Fibroblast of lung (primary cell): ENCODE measurements at places on chromosomes 11 and 22. TPM values are rescaled to one million over a fixed set of nuclear protein-coding genes. Genes with fewer than 3 reads are reported as not detected.

GRCh38 chr22:20869234-20869633 lies 10.4 kb downstream of the SNAP29 start:
- H3K27me3 ChIP-seq: no peaks in the 10 kb centered on the region
- H3K36me3 ChIP-seq: peaks cover 3% of the 10 kb centered on the region
- peaks cover 11% of the 10 kb centered on the region for H3K4me1 ChIP-seq

DNA sequence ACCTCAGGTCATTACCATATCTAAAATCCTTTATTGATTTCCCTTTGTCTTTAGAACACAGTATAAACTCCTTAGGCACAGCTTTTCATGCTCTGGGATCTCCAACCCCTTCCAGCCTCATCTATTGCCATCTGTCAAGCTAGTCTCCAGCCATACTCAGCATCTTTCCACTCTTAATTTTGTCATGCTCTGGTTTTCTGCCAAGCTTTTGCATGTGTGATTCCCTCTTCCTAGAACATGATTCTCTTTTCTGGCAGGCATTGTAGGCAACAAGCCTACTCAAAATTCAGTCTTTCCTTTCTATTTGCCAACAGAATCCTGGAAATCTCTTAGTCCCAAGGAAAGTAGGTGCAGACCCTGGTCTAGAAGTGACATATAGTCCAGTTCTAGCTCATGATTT lies 35.5 kb upstream of the SLC6A5 start:
- no peaks in the 10 kb centered on the region for H3K4me1 ChIP-seq
- H3K27ac ChIP-seq: no peak overlapping the region
- no peak for DNase-seq
- no peak overlapping the region for H3K4me3 ChIP-seq
- no peaks in the 10 kb centered on the region for H3K27me3 ChIP-seq

DNA sequence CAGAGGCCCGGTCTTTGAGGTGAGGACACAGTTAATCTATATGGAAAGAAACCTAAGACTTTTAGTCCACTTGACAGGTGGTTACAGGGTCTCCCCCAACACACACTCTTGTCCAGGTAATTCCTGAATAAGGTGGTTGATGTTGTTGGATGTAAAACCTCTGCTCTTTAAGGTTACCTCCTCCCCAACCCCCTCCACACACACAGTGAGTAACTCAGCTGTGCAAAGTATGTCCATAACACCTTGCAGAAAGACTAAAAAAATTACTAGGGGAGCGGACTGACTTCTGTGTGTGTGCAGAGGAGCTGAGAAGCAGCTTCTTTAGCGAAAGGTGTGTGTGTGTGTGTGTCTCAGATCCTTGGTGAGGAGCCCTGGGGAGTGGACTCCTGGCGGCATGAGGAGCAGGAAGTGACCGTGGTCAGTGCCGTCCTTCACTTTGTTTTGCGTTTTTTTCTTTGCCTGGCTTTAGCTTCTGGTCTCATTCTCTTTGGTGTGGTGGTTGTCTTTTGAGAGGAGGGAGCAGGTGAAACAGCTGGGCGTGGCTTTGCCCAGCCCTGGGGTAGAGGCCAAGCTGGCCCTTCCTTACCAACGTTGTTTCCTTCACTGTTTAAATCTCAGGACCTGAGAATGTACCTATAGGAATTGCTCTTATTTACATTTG lies 1.7 kb downstream of the ZBED4 start:
- H3K4me3 ChIP-seq: peak overlapping the region; percentile 81
- peaks cover 5% of the 10 kb centered on the region for H3K4me1 ChIP-seq
- H3K27ac ChIP-seq: no peak overlapping the region
- peaks cover 4% of the 10 kb centered on the region for H3K27me3 ChIP-seq
- peak; percentile 14 for DNase-seq

DNA sequence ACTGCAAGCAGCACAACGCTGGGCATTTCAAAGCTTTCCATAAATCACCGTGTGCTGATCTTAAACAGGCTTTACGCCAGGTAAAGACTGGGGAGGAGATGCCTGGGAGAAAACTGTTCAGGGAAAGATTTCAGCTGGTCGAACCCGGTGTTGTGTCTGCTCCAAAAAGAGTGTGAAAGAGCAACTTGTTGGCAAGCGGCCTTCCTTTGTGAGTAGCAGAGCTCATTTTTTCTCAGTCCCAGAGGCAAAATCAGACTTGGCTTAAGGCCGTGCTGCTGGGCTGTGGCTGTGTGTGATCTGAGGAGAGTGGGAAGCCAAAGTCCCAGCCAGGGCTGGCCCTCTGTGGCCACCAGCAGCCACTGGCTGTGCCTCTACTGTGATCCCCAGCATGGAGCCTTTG lies 75.7 kb upstream of the E2F8 start:
- H3K4me1 ChIP-seq: no peaks in the 10 kb centered on the region
- H3K27me3 ChIP-seq: peaks cover 7% of the 10 kb centered on the region
- no peak overlapping the region for H3K4me3 ChIP-seq
- DNase-seq: peak; percentile 61
- H3K27ac ChIP-seq: no peak overlapping the region

DNA sequence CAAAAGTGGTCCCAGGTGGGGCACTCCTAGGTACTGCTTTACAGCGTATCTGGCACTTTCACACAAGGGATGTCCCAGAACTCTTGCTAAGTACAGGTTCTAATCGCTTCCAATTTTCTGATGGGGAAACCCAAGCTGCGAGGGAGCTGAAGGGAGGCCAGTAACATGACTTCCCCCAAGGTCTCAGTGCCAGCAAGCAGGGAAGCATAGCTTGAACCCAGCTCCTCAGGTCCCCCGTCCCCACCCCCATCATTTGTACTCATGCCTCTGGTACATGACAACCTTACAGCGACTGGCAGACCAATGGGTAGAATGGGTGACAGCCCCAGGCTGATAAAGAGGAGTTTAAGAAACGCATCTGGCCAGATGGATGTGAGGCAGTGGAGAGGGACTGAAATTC lies 716 bp upstream of the ABCC8 start:
- no peak for DNase-seq
- no peak overlapping the region for H3K27ac ChIP-seq
- H3K27me3 ChIP-seq: peaks cover 17% of the 10 kb centered on the region
- no peaks in the 10 kb centered on the region for H3K4me1 ChIP-seq

IGF2 gene
- total RNA-seq: under 0.01 and 0.17 TPM in 2 replicates

NCF4 gene
- not detected in 2 replicates for total RNA-seq

MMP13 gene
- not detected in 2 replicates for total RNA-seq
